Frontal cortex (tissue), 4 donors: ENCODE measurements at places on chromosomes 4 and X. TPM values are rescaled to one million over a fixed set of nuclear protein-coding genes. Genes with fewer than 3 reads are reported as not detected.

The KLHL13 gene
- 93.3 TPM for total RNA-seq

The SPON2 gene
- total RNA-seq = 6.1 TPM

The MAGIX gene
- 2.4 TPM for total RNA-seq

The AWAT2 gene
- not detected for total RNA-seq

The MAGED4 gene
- total RNA-seq = 120 TPM

The TEC gene
- total RNA-seq = 1.6 TPM

The ZFP92 gene
- total RNA-seq = 0.82 TPM

The FRMD7 gene
- total RNA-seq = 0.41 TPM

The NXT2 gene
- total RNA-seq = 11.0 TPM

The MAGEB2 gene
- total RNA-seq = not detected

The SYNPO2 gene
- total RNA-seq = 1.6 TPM

The AKAP4 gene
- total RNA-seq = not detected

The GPR50 gene
- not detected for total RNA-seq

The GPR82 gene
- total RNA-seq = not detected

The LGI2 gene
- 2.0 TPM for total RNA-seq

The PABPC4L gene
- 1.2 TPM for total RNA-seq

The PALLD gene
- total RNA-seq = 17.1 TPM

The TRIM61 gene
- 1.6 TPM for total RNA-seq

The NCBP2L gene
- not detected for total RNA-seq

The DMRTC1 gene
- total RNA-seq = not detected

The MSN gene
- 17.9 TPM for total RNA-seq

The FRMPD4 gene
- 26.5 TPM for total RNA-seq

The RHOXF2 gene
- not detected for total RNA-seq

The NIPAL1 gene
- total RNA-seq = 2.4 TPM

The SPANXN2 gene
- not detected for total RNA-seq

The TMEM156 gene
- 0.41 TPM for total RNA-seq

The FRMPD3 gene
- 1.6 TPM for total RNA-seq

The MAGEB6 gene
- not detected for total RNA-seq

The CNKSR2 gene
- 173 TPM for total RNA-seq

The SCML2 gene
- total RNA-seq = 13.9 TPM

The GATA1 gene
- under 0.01 TPM for total RNA-seq

The CHRDL1 gene
- 23.2 TPM for total RNA-seq

The IL2 gene
- not detected for total RNA-seq

The SYN1 gene
- total RNA-seq = 14.7 TPM

The GYG2 gene
- 4.1 TPM for total RNA-seq

The KIAA1210 gene
- under 0.01 TPM for total RNA-seq

The AMTN gene
- not detected for total RNA-seq

The PLCXD1 gene
- total RNA-seq = 14.7 TPM

The RAB9B gene
- 48.9 TPM for total RNA-seq

The POU4F2 gene
- not detected for total RNA-seq

The MAOA gene
- total RNA-seq = 13.5 TPM

The MAGEA4 gene
- not detected for total RNA-seq

The MYOZ2 gene
- total RNA-seq = 0.41 TPM

The PTCHD1 gene
- total RNA-seq = 8.6 TPM

The KLF8 gene
- 12.6 TPM for total RNA-seq

The SUPT20HL1 gene
- total RNA-seq = not detected

The ERAS gene
- not detected for total RNA-seq

The NSG1 gene
- 302 TPM for total RNA-seq

The QRFPR gene
- total RNA-seq = 1.6 TPM

The H2BW2 gene
- not detected for total RNA-seq

The OTOP1 gene
- not detected for total RNA-seq

The FTSJ1 gene
- total RNA-seq = 36.3 TPM

The ZGRF1 gene
- total RNA-seq = 31.8 TPM

The LAGE3 gene
- 13.5 TPM for total RNA-seq
